ENCODE measurements at places on chromosomes 1 and 21.

DNA sequence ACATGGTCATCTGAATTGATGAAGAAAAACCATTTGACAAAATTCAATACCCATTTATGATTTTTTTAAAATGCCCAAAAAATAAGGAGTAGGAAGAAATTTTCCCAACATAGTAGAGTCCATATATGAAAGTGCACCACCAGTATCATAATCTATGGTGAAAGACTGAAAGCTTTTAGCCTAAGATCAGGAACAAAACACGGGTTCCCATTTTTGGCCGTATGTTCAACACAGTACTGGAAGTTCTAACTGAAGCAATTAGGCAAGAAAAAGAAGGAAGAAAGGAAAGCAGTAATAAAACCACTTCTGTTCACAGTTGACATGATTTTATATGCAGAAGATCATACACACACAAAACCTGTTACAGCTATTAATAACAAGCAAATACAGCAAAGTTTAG, 227.8 kb upstream of the RAB4A start:
- peak; percentile 30 for DNase-seq

DNA sequence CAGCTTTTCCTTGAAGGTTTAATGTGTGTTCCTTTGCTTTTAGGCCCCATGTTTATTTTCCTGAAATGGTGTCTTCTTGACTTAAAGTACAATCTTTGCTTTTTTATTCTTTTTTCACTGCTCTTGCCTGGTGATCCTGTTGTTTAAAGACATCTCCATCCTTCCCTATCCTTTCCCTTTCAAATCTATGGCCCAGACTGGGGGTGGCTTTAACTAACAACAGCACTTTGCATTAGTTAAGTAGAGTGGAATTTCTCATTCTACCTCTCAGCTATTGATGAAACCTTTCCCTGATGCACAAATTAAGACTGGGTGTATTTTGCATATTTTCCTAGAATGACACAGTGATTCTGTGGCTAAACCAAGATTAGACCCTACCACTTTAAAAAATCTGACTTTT, 84.3 kb downstream of the ROR1 start:
- no peak for DNase-seq

GRCh38 chr21:34122047-34122446, 48.7 kb downstream of the MRPS6 start:
- no peak for DNase-seq

- DNase-seq, result peak; percentile 49
These were observed 49.3 kb downstream of the CD34 start for GRCh38 chr1:207861442-207862177.

- no peak for DNase-seq
These were observed 552 bp upstream of the ZNF496 start for GRCh38 chr1:247332215-247332622.

DNA sequence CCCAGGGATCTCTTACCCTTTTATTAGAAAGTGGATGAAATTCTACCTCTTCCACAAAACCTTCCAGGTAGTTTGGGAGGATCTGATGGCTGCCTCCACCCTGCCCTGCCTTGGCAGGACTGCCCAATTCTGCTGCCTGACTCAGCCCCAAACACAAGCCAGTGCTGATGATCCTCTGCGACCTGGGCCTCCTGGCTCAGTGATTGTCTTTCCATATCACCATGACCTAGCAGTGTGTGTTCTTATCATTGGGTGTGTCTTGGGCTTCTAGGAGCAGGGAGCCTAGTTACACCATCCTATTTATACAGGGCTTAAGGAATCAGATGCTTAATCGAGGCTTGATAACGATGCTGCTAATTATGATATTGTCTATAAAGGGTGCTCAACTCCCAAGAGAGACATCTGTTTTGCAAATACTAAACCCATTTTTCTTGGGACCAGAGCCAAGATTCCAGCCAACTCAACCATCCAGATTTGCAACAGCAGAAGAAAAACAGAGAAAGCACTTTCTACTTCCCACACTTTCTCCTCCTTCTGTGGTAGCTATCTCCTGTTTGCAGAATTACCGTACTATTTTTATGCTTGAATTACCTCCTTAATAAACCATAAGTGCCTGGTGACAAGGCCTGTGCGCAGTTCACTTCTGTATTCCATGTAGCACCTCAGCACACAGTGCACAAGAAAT, 36.5 kb upstream of the KIF21B start:
- DNase-seq, result no peak

GRCh38 chr1:51316113-51316845, 14.1 kb downstream of the TTC39A start:
- DNase-seq, result no peak

- no peak for DNase-seq
These were observed 155.5 kb downstream of the FASLG start for GRCh38 chr1:172814428-172814827.

GRCh38 chr1:196433000-196433399, 175.2 kb downstream of the KCNT2 start:
- no peak for DNase-seq

DNA sequence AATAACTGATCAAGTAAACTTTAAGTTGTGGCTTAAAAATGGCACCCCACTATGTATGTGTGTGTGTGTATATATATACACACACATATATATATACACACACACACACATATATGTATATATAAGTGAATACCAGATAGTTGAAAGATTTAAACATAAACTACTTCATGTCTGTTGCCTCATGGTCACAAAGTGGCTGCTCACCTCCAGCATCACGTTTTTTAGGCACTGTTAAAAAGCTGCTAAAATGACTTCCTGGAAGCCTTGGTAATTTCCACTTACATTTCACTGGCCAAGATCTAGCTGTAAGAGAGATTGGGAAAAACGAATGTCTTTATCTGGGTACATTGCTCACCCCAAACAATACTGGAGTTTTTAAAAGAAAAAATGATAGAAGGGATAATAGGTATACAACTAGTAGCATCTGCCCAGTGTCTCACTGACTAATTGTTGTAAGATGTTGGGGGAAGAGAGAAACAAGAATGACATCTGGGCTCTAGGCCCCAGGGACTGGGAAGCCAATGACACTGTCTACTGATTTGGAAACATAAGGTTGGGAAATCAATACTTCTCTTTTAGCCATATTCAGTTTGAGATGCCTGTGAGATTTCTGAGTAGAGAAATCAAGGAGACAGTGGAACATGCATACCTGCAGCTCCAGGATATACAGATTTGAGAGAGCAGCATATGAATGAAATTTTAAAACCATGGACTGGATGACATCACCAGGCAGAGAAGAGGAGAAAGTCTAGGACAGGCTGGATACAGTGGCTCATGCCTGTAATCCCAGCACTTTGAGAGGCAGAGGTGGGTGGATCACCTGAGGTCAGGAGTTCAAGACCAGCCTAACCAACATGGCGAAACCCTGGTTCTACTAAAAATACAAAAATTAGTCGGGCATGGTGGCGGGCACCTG, 42.8 kb downstream of the CLDN14 start:
- DNase-seq, result no peak

DNA sequence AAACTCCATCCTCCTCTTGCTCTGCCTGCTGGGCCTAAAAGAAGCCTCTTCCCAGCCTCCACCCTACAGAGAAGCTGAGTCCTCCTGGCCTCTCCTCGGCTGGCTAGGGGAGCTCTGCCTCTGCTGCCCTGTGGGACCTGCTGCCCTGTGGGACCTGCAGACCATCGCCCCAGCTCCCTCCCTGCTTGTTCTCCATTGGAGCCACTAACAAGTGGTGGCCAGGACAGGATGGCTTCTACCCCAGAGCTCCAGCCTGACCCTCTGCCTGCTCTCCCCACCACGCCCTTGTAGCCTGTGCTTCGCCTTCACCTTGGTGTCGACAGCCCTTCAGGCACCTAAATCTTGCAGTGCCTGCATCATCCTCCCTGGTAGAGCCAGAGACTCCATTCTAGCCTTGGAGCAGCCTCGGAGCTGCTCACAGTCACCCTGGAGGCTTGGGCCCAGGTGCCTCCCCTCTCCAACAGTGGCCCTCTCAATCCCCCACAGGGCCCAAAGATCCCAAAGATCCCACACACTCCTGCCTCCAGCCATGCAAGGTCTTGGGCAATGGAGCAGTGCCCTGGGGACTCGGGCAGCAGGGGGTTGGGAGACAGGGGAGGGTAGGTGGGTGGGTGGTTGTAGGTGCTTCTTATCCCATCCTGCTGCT, 3.0 kb downstream of the EPS8L3 start:
- DNase-seq, result no peak

GRCh38 chr1:152533327-152533938, 19.2 kb downstream of the CRCT1 start:
- DNase-seq, result peak; percentile 54

- DNase-seq, result peak; percentile 97
These were observed 38.2 kb downstream of the SLC9A1 start for GRCh38 chr1:27116697-27117096.

- no peak for DNase-seq
These were observed 143.0 kb downstream of the HFM1 start for GRCh38 chr1:91261655-91262054.

- DNase-seq, result no peak
These were observed 991 bp downstream of the SELENBP1 start for GRCh38 chr1:151371370-151372057.

GRCh38 chr1:46175243-46175642, 356 bp downstream of the TSPAN1 start:
- no peak for DNase-seq

- peak; percentile 71 for DNase-seq
These were observed 1.6 kb downstream of the DRAXIN start for GRCh38 chr1:11693024-11693590.

GRCh38 chr1:77063118-77063517, 156.1 kb downstream of the PIGK start:
- no peak for DNase-seq

- no peak for DNase-seq
These were observed 514.1 kb upstream of the PKN2 start for GRCh38 chr1:88169939-88170338.

GRCh38 chr21:46229133-46229922, 754 bp upstream of the LSS start:
- peak; percentile 58 for DNase-seq

GRCh38 chr21:27036736-27037301, 69.9 kb upstream of the ADAMTS5 start:
- DNase-seq, result no peak

- DNase-seq, result no peak
These were observed 4.4 kb downstream of the ATP5PB start for GRCh38 chr1:111453706-111454105.

- DNase-seq, result no peak
These were observed 195.2 kb downstream of the ZSCAN20 start for GRCh38 chr1:33667386-33668282.

DNA sequence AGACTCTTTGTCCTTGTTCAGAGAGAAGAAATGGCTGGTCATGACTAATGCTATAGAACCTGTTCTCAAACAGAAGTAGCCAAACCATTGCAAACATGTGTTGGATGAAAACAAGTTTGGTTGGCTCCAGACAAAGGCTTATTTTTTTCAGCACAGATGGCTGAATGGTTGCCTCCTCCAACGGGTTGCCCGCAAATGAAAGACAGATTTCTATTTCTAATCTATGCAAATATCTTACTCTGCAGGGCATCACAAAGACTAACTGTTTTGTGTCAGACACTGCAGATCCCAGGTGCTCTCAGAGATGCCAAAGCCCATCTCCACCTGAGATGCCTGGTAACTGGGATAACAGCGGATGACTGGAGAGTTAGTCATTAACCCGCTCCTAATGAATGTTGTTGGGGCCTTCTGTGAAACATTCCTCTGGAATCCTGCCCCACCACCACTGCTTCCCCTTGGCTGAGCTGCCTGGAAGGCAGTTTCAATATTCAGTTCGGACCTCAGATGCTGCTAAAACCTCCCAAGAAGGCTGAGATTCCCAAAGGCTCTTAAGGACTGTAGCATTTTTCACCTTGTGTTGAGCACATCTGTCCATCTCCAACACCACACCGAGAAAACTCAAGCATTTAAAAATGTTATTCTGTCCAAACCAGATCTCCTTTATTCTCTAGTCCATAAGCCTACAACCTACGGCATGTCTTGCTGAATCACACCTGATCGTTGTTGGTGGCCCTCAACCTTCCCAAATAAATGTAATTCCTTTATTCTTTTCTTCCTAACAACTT, 104.4 kb downstream of the PTPN14 start:
- no peak for DNase-seq

DNA sequence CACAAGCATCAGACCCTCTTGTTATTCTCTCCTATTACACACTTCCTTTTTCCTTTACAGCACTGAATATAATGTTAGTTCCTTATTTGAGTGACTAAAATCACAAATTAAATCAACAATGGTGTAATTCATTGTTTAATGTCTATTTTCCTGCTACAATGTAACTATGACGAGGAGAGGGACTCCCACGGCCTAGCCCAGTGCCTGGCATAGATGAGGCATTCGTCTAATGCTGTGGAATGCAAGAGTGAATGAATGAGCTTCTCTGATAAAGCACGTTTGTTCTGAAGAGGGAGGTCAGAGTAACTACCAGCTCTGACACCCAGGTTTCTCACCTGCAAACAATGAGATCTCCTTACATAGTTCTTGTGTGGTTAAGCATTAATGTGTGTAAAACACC, 479.4 kb downstream of the OMA1 start:
- no peak for DNase-seq

GRCh38 chr1:199684686-199685273, 342.7 kb upstream of the NR5A2 start:
- peak; percentile 86 for DNase-seq

DNA sequence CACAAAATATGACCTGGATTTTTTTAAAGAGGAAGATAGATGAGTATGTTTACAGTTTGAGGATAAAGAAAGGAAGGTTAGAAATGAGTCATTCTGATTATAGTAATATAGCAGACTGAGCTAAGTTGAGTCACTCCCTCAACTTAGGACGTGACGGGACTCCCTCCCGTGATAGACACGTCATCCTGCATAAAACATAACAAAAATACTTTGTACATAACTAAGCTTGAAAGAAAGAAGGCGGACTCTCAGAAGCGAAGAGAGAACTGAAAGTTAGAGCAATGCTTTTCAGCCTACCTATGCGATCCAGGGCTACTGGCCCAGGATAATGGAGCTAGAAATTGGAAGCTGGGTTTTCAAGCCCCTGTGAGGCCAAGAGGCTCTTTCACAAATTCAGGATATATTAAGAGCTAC, 53.0 kb upstream of the DESI2 start:
- no peak for DNase-seq

- no peak for DNase-seq
These were observed 499.6 kb upstream of the C1orf87 start for GRCh38 chr1:60573121-60573520.

- no peak for DNase-seq
These were observed 12.6 kb upstream of the WNT4 start for GRCh38 chr1:22155517-22155916.

GRCh38 chr1:60861961-60862567, 220.3 kb upstream of the NFIA start:
- DNase-seq, result no peak

DNA sequence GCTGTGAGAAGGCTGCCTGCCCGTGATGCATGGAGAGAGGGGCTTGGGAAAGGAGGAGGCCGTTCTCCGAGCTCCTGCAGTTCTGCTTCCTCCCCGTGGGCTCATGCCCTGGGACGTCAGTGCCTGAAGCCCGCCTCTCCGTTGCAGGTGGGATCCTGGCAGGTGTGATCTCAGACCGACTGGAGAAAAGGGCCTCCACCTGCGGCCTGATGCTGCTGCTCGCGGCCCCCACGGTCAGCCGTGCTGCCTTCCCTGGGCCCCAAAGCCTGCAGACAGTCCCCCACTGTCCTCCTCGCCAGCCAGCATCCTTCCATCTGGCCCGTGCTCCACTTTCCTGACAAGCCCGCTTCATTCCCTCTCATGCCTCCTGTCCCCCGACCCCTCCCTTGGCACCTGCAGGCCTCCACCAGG, 50.9 kb downstream of the SLC37A1 start:
- no peak for DNase-seq

- DNase-seq, result peak; percentile 67
These were observed 70.1 kb upstream of the NTPCR start for GRCh38 chr1:232880354-232880753.

GRCh38 chr1:145918992-145919939, 749 bp upstream of the PEX11B start:
- DNase-seq, result no peak
